ENCODE measurements at places on chromosomes 3 and 15.

- no peak for DNase-seq
Measured at GRCh38 chr3:106036696-106037095, 167.9 kb upstream of the CBLB start.

GRCh38 chr15:86743283-86743903, 663.7 kb downstream of the AGBL1 start:
- no peak for DNase-seq

DNA sequence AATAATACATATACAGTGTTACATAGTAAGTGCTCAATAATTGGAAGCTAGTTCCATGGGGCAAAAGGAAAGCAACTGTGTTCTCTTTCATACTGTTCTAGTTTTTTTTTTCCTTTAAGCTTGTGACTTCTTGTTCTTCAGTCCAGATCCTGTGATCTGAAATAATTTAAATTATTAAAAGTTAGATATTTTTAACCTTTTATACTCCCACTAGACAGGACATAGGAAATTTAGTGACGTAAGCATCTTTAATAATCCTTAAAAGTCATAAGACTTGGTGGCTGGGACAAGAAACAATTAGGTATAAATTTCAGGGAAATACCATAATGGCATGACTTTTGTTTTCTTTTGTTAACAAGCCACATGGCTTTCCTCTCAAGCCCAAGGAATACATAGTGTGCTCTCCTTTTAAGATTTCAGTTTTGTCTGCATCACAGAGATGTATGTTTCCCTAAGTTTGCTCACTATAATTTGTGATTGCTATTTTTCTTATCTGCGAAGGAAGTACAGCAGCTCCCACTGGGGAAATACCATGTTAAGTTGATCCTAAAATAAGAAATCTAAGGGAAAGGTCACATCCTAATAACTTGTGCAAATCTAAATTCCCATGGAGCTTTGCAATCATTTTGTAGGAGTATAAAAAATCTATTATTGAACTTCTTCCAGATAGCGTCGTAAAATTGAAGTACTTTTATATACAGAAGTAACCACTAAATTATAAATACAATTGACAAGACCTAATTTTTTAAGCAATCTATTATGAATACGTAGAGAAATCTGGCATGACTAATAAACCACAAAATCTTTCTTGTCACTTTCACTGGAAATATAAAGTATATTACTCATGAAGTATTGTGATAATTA, 30.1 kb downstream of the PPARG start:
- DNase-seq, result no peak

- DNase-seq, result no peak
Measured at GRCh38 chr3:188417271-188417696, 263.3 kb downstream of the LPP start.

DNA sequence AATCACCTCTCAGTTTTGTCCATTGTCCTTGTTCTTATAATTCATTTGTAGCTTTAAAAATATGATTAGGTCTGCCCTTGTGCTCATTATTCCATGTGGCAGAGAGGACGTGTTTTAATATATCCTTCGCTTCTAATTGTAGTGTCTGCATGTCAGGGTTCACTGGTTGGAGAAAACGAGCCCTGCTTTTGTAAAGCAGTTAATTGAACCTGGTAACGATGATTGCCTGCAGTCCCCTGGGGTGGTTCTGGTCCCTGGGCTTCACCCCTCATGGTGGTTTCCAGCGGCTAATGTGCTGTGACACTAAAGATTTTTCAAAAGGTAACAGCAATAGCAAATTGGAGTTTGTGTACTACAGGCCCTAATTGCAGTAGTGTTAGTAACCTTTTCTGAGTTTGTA, 299.6 kb downstream of the CACNA2D3 start:
- no peak for DNase-seq

DNA sequence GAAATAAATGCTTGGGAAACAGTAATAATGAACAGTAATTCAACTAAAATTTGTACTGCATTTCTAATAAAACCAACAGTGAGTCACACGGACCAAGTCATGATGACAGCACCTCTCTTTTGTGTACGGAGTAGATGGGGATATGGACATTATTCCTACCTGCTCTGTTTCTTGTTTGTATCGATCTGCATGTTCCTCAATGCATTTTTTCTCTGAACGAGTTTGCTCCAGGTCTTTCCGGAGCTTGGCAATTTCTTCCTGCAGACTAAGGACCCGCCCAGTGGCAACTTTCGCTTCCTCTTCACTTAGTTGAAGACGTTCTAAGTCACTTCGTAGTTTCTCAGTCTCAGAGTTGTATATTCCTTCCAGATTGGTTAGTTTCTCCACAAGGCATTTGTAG, 74.4 kb upstream of the MYO5C start:
- DNase-seq, result no peak

- no peak for DNase-seq
Measured at GRCh38 chr3:123559040-123559861, 25.6 kb downstream of the HACD2 start.

DNA sequence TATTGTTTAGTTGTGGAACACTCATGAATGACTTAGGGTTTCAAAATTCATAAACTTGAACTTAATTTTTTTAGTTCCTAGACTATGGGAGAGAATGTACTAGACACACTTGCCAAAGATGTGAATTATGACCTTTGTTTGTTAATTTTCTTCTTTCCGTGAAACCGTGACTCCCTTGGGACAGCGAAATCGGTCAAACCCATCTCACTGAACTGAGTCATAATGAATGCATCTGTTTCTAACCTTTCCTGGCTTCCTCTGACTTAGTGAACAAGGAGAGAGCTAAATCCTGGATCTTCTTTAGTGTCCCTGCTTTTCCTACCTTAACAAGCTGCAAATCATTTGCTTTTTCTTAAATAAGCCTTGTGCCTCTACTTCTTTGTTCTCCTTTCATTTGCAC, 85.5 kb downstream of the LARS2 start:
- DNase-seq, result no peak

GRCh38 chr15:51818150-51818549, 11.3 kb upstream of the TMOD3 start:
- DNase-seq, result no peak

- no peak for DNase-seq
Measured at GRCh38 chr15:93954985-93955571, 276.3 kb upstream of the MCTP2 start.

DNA sequence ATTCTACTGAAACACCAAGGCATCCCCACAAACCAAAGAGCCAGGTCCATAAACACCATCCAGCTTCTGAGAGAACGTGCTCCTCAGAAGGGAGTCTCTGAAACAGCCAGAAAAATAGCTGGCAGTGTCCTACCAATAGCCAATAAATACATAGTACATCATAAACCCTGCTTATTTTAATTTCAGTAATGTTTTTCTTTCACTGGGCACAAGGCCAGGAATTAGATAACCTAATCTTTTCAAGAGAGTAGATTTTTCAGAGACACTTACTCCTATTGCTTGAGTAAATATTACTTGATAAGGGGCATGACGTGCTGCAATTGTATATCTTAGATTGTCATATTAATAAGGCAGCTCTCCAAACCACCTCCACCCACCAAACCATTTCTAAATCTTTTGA, 22.7 kb downstream of the GADL1 start:
- DNase-seq, result no peak
